ENCODE measurements at places on chromosomes 3 and 15. TPM values are rescaled to one million over a fixed set of nuclear protein-coding genes. Genes with fewer than 3 reads are reported as not detected.

GRCh38 chr3:101131767-101132166 lies 138.5 kb upstream of the ABI3BP start:
- DNase-seq: no peak

DNA sequence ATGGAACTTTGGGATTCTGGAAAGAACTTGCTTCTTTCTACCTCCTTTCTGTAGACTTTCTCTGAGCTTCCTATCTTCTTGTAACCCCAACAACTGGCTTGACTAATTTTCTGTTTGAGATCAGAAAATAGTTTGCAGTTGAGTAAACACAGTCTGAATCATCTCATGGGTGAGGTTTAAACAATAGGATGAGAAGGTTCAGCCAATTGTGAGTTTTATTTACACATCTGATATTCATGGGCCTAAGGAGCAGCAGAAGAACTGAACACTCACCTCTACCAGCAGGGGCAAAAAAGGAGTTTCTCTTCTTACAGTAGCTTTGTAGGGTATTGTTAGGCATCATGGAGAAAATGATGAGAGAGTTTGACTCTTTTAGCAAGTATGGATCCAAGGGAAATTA lies 54.2 kb downstream of the DTWD1 start:
- peak; percentile 89 for DNase-seq

Gene CALML4
- 1.3 TPM for total RNA-seq

Gene OR5K4
- not detected for total RNA-seq

Data from renal cortical epithelial cell (primary cell).